ENCODE measurements at places on chromosomes 5 and 9.

DNA sequence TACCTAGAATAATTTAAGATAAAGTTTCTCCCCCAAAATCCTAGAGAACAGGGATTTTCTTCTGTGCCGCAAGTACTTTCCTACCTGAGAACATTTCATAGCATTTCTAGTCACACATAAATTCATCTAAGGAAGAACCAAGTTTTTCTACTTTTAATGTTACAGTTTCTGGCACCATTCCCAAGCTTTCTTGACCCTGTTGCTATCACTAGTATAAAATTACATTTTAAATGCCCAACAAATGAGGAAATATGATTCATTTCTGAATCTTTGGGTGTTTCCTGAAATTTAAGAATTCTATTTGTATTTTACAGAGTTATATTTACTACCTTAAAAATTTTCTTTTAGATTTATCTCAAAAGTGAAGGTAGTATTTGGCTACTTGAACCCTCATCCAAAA is 137.8 kb downstream of the LPAR1 start:
- no peak for DNase-seq

- DNase-seq: no peak
Measured at GRCh38 chr5:164191240-164191639, 685.8 kb downstream of the MAT2B start.

- DNase-seq: no peak
Measured at GRCh38 chr9:13919401-13919800, 394.5 kb downstream of the NFIB start.

DNA sequence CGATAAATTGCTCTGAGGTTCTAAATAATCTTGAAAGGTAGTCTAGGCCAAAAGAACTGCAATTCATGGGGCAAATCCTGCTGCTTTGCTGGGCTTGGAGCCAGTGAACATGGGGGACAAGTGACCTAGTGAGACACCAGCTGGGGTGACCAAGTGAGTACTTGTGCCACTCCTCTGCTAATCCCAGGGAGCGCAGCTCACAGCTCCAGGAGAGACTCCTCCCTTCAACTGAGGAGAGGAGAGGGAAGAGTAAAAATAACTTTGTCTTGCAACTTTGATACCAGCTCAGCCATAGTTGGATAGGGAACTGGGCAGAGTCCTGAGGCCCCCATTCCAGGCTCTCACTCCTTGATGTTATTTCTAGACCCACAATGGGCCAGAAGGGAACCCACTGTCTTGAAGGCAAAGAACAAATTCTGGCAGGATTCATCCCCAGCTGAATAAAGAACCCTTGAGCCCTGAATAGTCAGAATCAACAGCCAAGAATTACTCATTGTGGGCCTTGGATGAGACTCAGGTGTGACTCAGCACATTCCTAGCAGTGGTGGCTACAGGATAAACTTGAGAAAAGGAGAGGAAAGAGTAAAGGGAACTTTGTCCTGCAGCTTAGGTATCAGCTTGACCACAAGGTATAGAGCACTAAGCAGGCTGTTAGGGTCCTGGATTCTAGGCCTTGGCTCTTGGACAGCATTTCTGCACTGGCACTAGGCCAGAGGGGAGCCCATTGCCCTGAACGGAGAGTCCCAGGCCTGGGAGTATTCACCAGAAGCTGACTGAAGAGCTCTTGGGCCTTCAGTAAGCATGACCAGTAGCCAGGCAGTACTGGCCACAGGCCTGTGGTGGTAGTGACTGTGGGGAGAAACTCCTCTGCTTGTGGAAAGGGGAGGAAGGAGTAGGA is 288.3 kb upstream of the CDH18 start:
- DNase-seq: no peak

DNA sequence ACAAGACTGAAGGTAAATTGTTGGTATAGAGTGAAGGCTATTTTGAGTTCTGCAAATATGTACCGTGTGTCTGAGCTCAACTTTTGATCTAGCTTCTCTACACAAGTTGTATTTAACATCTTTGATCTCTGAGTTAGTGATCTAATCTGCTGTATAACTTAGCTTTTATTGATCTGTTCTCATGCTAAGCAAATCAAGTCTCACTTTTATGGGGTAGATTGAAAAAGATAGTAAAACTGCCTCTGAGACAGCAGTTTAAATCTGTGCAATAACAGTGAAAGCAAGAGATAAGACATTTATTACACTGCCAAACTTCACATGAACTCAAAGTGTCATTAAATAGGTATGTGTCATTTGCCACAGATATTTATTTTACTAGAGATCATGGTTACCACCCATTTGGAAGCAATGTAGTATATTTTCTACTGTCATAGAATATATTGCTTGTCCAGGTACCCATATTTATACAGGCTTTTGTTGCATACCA is 477.3 kb downstream of the ISL1 start:
- DNase-seq: no peak

- DNase-seq: no peak
Measured at GRCh38 chr5:14463629-14464028, 118.0 kb upstream of the OTULINL start.

DNA sequence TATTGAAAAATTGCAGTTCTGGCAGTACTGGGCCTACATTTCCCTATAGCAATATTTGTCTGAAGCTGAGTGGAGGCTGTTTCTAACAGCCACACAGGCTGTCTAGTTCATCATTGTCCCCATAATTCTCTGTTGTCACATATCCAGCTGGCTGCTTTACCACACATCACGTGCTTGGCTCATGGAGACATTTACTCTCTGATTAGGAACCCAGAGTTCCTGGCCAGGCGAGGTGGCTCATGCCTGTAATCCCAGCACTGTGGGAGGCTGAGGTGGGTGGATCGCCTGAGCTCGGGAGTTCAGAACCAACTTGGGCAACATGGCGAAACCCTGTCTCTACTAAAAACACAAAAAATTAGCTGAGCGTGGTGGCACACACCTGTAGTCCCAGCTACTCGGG is 81.4 kb downstream of the PGM5 start:
- no peak for DNase-seq

DNA sequence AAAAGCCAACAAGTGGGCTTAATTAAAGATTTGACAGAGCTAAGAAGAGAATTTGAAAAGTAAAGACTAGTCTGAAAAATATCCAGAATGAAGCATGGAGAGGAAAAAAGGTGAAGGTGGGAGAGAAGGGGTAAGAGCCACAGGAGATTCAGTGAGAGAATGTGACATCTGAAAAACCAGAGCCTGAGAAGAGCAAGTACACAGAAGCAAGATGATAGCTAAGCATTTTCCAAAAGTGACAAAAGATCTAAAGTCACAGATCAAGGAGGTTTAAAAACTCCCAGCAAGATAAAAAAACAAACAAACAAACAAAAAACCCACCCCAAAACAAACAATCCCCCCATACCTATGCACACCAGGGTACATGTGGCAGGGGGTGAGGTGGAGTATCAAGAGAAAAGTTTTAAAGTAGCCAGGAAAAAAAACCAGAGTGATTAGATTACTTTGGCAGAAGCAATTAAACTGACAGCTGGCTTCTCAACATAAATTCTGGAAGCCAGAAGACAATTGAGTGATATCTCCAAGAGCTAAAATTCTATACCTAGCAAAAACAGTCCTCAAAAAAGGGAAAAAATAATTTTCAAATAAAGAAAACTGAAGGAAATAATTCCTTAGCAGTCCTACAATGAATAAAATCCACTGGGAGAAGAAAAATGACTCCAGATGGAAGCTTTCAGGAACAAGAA is 111.4 kb downstream of the RAPGEF6 start:
- DNase-seq: no peak

GRCh38 chr9:38047301-38048251 is 21.5 kb downstream of the SHB start:
- no peak for DNase-seq

GRCh38 chr9:133714606-133715294 is 23.4 kb downstream of the SARDH start:
- no peak for DNase-seq

GRCh38 chr5:115583474-115583873 is 18.8 kb downstream of the TICAM2 start:
- no peak for DNase-seq

DNA sequence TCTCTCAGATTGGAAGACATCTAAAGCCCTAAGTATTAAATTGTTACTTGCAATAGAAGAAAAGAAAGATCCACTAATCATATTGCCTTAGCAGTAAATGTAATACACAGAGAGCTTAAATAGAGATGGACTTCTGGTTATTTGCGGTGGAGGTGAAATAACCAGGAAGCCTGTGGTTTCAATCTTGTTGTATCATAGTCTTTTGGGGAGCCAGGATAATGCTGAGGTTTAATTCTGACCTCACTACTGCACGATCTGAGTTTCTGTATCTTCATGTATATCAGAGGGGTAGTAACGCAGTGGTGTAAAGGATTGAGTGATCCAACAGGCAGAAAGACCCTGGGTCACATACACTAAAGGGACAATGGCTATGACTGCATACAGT is 71.7 kb downstream of the ANKRD55 start:
- DNase-seq: no peak

DNA sequence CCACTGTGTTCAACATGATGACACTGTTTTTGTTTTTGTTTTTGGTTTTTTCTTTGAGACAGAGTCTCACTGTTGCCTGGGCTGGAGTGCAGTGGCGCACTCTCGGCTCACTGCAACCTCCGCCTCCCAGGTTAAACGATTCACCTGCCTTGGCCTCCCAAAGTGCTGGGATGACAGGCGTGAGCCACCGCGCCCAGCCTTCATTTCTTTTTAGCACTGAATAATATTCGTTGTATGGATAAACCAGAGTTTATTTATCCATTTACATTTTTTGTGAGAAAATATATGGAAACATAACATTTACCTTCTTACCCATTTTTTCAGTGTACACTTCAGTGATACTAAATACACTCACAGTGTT is 4.2 kb downstream of the CARD19 start:
- DNase-seq: no peak

GRCh38 chr5:43852279-43852678 is 249.3 kb downstream of the NNT start:
- DNase-seq: no peak

GRCh38 chr5:32812399-32812798 is 101.3 kb downstream of the NPR3 start:
- no peak for DNase-seq

DNA sequence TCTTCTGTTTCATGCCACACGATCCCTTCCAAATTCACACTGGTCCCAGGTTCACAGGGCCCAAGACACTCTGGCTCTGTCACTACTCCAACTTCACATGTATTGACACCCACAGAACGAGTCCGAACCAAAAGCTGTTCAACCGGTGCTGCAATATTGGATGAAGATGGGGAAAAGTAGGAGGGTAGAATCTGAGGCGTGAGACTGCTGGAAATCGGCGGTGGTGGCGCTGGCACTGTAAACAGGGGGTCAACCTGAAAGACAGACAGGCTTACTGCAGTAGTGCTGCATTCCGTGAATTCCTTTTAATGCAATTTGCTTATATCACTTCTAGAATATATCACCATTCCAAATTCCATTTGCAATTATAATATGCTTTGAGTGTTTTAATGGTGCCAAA is 45.4 kb downstream of the ZNF608 start:
- no peak for DNase-seq

DNA sequence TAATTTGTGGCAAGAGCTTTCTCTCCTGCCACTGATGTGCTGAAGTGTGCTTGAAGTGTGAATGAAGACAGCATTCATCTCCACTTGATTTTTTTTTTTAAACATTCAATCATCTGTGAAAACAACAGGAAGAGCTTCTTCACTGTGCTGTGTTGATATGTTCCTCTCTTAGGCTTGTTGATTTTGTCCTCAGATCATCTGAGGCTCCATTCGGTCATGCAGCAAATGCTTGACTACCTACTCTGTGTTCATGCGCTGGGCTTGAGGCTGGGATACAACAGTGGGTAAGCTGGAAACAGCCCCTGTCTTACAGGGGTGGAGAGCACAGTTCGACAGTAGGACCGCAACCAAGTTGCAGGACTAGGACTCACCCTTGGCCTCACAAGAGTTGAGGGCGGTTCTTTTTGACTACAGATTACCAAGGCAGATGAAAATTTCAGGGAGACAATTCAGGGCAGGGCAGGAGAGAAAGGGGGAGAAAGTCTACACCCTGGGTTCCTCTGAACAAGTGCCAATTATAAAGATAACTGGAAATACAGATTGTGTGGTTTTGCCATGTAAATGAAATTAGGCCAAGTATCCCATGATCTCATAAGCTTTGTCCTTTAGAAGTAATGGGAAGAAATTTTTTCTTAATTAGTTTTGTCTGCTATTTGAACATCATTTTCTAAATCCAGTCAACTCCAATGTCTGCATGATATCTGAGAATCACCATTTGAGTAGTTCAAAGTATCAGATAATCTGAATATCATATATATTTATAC is 31.0 kb upstream of the F2R start:
- no peak for DNase-seq

GRCh38 chr5:59069438-59070079 is 486.7 kb downstream of the RAB3C start:
- DNase-seq: no peak

DNA sequence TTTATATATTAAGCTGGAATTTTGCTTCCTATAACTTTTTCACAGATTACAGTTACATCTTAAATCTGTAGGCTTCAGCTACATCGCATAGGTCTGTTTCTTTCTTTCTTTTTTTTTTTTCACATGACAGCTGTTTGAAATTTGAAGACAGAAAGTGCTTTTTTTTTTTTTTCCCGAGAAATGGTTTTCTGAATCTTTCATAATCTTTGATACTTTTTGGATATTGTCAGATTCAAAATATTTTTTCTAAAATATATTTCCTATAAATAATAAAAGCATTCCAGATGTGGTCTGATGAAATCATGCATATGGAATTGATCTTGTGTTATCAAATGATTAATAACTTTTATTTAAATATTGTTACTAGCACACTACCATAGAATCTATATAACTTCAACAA is 212.2 kb downstream of the TAF11L14 start:
- no peak for DNase-seq

DNA sequence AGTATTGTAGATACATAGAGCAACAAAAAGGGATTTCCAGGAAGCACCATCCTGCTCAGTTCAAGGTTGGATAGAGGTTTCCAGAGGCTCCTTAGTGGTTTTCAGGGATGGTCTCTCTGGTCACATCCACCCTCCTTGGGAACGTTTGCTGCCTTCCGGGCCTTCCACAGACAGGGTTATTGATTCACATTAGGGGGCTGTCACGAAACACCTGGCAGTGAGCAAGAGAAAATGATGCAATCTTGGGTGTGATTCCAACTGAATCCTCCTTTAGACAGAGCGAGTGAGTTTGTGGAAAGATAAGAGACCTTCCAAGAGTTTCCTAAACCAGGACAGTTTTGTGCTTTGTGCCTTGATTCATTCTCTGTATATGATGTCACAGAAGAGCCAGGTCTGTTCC is 43.8 kb upstream of the CTSL start:
- no peak for DNase-seq

GRCh38 chr5:74738406-74738805 is 28.5 kb downstream of the GFM2 start:
- no peak for DNase-seq

- no peak for DNase-seq
Measured at GRCh38 chr5:40474250-40474649, 205.5 kb upstream of the PTGER4 start.

All from stimulated activated CD8-positive, alpha-beta memory T cell treated with anti-CD3 and anti-CD28 coated beads, Interleukin-15, amount 100 ng/mL, for 48 hours (primary cell).